Large intestine (tissue), 12 donors: ENCODE measurements at places on chromosomes 6 and 20. TPM values are rescaled to one million over a fixed set of nuclear protein-coding genes. Genes with fewer than 3 reads are reported as not detected.

DNA sequence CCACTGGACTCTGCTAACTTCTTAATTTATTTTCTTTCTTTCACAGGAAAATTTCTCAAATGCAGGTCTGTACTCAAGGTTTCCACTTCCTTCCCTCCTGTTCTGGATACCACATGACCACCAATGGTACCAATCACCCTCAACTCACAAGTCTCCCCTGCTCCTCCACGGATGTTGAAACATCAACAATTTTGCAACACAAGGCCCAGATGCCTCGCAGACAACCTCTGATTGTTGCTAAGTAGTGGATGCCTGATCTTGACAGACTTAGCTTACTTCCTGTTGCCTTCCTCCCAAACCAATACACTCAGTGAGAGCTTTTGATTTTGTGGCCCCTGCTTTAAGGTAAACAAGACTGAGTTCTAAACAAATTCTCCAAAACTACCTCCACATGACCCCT, 146.6 kb downstream of the FRK start:
- DNase-seq = no peak

DNA sequence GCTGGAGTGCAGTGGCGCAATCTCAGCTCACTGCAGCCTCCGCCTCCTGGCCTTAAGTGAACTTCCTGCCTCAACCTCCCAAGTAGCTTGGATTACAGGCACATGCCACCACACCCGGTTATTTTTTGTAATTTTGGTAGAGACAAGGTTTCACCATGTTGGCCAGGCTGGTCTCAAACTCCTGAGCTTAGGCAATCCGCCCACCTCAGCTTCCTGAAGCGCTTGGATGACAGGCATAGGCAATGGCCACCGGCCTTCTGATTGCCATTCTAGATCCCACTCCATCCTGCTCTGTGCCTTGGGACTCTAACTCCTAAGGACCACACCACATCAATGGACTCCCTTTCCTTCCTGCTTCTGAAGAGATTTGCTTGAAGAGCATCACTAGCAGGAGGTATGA, 60.6 kb downstream of the SEL1L2 start:
- DNase-seq = no peak

GRCh38 chr6:80333342-80333741, 226.9 kb downstream of the BCKDHB start:
- no peak for DNase-seq

GRCh38 chr6:64733433-64733832, 973.6 kb downstream of the EYS start:
- DNase-seq = no peak

SPTLC3 gene
- polyA plus RNA-seq = 42.0 TPM

NFATC2 gene
- 22.3 TPM for polyA plus RNA-seq

AKAP12 gene
- polyA plus RNA-seq = 62.7 TPM
